Activated CD8-positive, alpha-beta T cell treated with anti-CD3 and anti-CD28 coated beads, Interleukin-2, amount 10 ng/mL, durations not matched to agents 7 days and 5 days (primary cell): ENCODE measurements at places on chromosomes 3 and 15.
A peak's percentile ranks its signal among the peaks of the same experiment; 100 is the strongest.

GRCh38 chr3:157354722-157355121, 81.9 kb upstream of the PTX3 start:
- DNase-seq = no peak

DNA sequence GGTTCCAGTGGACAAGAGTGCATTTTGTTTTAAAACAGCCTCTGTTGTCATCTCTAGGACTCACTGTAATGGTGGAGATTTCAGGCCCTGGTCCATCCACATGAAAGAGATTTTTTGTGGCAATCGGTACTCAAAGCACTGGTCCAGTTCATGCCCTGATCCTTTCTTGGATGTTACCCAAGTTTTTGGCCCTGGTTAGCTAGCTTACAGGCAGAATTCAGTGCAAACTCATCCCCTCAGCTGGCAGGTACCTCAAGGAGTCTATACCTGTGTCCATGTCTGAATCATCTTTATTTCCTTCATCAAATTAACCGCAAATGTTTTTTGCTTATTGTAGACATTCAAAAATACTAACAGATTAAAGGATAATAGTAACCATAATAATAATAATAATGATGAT, 13.7 kb upstream of the MEF2A start:
- no peak for DNase-seq

GRCh38 chr3:53748512-53749271, 97.5 kb downstream of the CHDH start:
- no peak for DNase-seq

GRCh38 chr15:57540736-57541135, 51.0 kb upstream of the MYZAP start:
- DNase-seq = no peak

DNA sequence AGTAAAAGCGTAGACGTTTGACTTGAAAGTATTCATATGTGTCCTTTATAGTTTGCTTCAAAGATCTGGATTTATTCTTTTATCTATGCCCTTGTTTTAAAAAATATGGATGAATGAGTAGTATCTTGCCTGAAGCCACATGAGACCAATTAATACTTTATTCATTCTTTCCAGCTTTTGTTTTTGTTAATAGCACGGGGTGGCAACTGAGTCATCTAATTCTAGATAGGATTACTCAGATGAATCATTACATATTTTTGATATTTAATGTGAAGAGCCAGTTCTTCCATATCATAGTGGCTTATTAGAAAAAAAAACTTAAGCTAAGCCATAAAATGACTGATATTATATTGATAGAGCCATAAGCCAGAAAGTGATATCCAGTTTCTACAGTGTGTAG, 121.9 kb downstream of the BBX start:
- DNase-seq = no peak

DNA sequence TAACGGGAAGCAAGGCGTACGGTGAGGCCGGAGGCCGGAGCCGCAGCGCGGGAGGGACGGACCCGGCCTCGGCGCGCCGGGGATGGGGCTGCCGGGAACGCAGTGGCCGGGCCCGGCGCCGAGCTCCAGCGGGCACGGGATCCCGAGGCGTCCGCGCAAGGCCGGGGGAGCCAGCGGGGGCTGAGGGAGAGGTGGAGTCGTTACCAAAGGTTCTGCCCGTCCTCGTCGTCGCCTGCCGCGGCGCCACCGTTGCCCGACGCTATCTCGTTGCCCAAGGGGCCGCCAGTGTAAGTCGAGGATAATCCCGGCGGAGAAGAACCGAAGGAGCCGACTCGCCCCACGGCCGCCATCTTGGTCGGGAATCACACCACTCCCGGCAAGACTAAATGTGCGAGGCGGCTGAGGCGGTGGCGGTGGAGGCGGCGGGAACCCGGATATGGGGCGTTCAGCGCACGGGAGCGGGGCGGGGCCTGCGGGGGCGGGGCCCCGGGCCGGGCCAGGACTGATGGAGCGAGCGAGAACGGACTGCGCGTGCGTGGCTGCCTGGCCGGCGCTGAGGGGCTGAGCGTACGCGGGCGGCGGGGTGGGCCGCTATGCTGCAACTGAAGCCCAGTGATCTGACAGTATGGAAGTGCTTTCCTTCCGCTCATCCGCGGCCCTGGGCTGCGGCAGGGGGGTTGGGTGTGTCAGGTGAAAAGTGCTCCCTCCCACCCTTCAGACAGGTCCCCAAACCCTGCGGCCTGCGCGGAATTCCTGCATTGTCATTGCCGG, at the start of gene DYNC1LI1:
Gene DYNC1LI1, minus strand, starts transcription at position 438 of the 771 bp plus-strand sequence. Its CDS starts 88 bp downstream, at position 350.
- peak; percentile 96 for DNase-seq

GRCh38 chr15:85744579-85744978, 50.1 kb downstream of the KLHL25 start:
- no peak for DNase-seq

DNA sequence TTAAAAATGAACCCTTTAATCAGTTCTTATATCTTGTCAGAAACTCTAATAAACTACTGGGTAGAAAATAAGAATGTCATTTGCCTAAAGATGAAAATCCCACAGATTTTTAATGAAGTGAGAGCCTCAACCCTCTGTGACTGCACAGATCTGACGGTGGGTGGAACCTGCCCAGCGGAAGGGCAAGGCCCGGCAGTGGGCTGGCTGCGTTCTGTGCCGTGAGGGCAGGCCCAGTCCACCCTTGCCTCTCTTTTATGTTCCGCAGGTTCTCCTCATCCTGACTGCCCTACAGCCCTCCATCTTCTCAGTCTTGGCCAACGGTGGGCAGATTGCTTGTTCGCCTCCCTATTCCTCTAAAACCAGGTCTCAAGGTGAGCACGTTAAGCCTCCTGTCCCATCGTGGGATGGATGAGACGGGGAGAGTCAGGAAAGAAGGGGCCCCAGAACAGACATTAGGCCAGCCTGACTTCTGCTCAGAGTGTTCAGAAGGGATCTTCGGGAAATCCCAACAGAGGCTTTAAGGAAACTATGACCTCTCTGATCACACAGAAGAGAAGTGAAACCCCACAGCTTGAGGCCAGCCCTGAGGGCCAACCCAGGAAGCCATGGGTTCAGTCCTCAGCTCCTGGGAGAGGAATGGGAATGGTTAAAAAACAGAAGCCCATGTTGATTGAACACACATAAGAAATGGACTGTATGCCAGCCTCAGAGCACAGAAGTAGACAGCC, 16.0 kb downstream of the SLC51A start:
- DNase-seq = no peak
